ENCODE measurements at places on chromosomes 1 and 21.
A peak's percentile ranks its signal among the peaks of the same experiment; 100 is the strongest.

DNA sequence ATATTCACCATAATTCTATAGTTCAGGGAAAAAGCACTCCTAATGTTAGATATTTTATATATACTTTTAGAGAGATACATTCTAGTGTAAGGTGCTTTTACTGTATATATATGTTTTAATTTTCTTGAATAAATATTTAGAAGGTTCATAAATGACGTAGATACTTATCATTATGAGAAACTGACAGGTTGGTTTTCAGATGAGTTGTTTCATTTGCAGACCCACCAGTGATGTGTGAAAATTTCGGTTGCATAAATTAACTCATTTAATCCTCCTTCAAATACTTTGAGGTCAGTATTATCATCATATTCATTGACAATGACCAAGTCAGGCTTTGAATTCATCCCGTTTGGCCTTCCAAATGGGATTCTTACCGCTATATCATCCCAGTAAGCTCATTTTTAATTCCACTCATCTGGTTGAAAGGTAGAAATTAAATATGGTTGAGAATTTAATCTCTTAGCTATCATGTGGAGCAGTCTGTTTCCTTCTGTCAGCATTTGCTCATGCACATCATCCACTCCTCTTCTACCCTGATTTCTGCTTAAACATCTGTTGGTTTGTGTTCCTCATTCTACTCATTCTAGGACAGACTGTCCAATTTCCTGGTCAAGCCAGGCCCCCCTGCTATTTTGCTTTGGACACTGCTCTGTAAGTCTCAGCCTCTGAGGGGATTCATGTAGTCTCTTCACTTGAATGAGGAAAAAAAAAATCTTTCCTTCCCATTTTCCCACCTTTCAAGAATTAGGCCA is 1156.6 kb downstream of the PLA2G4A start:
- peak; percentile 49 for DNase-seq

DNA sequence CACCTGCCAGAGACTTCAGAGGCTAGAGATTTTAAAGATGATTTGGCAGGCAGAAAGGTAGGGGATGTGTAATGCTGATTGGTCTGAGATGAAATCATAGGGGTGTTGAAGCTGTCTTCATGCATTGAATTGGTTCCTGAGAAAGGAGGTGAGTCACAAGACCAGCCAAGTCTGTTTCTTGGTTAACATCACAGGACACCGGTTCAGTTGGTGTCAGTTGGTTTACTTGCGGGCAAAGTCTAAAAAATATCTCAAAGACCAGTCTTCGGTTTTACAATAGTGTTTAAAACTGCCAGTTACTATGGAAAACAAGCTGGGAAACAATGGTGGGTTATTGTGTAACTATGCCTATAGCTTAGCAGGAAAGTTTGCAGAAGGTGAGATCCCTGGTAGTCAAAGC is 305.9 kb downstream of the BARHL2 start:
- DNase-seq: no peak

DNA sequence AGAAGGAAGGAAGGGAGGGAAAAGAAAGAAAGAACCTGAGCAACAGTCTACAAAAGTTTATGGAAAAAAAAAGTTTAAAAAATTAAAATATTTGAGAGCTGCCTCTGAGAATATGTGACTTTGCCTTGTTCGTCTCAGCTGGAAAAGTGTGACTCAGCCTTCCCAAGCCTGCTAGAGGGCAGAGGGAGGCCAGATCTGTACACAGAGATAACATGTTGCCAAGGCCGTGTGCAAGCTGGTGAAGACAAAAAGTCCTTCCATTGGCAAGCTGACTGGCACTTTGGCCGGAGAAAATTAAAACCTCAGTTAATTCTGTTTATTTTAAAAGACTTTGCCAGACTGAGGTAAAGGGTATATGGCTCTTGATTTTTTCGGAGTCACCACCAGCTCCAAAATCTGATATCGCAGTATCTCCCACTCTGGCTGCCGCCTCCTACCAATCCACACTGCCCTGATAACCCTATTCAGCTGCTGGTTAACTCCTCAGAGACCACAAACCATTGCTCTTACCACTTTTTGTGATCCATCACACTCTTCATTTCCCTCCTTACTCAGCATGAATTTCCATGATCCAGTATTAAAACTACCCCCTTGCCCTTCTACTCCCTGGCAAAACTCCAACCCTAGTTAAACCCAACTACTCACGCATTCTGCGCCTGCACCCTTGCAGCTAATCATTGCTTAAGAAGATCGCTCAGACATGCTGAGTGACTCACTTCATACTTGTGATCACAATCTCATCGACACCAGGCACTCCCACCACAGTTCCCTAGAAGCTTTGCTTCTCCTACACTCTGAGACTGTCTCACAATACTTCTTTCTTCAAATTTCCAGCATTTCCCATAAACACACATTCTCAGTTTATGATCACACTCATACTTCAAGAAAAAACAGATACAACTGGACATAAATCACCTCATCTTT is 5.7 kb upstream of the PPP1R15B start:
- no peak for DNase-seq

- no peak for DNase-seq
These were observed 480 bp downstream of the DPYD start for GRCh38 chr1:97920276-97920831.

DNA sequence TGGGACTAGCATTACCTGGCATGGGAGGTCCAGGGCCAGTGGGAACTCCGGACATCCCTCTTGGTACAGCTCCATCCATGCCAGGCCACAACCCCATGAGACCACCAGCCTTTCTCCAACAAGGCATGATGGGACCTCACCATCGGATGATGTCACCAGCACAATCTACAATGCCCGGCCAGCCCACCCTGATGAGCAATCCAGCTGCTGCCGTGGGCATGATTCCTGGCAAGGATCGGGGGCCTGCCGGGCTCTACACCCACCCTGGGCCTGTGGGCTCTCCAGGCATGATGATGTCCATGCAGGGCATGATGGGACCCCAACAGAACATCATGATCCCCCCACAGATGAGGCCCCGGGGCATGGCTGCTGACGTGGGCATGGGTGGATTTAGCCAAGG is 45.8 kb downstream of the ACP6 start:
- DNase-seq: no peak

GRCh38 chr1:201019321-201019977 is 4.1 kb downstream of the KIF21B start:
- peak; percentile 94 for DNase-seq

Measured in GM12865 (cell line).